Naive thymus-derived CD4-positive, alpha-beta T cell (primary cell): ENCODE measurements at places on chromosomes 6 and 20. TPM values are rescaled to one million over a fixed set of nuclear protein-coding genes. Genes with fewer than 3 reads are reported as not detected.

- no peak for DNase-seq
These were observed 34.3 kb downstream of the RNF24 start for GRCh38 chr20:3981132-3981452.

GRCh38 chr6:82959385-82959941, 106.2 kb downstream of the UBE3D start:
- no peak for DNase-seq

GRCh38 chr20:51029963-51030920, 7.3 kb upstream of the KCNG1 start:
- no peak for DNase-seq

DNA sequence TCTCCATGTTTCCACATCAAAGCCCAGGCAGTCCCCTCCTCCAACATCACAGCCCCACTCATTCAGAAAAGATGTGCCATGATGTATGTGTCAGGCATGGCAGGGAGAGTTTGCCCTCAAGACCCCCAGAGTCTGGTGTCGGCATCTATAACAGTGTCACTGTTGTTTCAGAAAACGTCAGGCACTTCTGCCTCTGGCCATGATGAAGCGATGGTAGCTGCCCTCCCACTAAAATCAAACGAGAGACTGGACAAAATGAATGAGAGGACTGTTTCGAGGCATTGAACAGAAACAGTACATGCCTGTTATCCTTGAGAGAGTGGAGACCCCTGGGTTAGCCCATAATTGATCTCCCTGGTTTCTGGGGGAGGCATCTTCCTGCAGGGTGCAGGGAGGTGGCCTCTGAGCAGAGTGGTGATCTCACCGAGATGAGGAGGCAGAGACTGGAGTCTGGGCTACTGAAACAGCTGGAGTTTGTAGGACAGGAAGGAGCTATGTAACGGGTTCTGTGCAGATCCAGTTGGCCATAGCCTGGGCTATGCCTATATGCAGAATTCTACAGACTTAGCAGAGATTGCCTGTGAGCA, 144.5 kb downstream of the SYCP2 start:
- no peak for DNase-seq

- DNase-seq: no peak
These were observed 158.7 kb upstream of the PRND start for GRCh38 chr20:4563031-4563430.

DNA sequence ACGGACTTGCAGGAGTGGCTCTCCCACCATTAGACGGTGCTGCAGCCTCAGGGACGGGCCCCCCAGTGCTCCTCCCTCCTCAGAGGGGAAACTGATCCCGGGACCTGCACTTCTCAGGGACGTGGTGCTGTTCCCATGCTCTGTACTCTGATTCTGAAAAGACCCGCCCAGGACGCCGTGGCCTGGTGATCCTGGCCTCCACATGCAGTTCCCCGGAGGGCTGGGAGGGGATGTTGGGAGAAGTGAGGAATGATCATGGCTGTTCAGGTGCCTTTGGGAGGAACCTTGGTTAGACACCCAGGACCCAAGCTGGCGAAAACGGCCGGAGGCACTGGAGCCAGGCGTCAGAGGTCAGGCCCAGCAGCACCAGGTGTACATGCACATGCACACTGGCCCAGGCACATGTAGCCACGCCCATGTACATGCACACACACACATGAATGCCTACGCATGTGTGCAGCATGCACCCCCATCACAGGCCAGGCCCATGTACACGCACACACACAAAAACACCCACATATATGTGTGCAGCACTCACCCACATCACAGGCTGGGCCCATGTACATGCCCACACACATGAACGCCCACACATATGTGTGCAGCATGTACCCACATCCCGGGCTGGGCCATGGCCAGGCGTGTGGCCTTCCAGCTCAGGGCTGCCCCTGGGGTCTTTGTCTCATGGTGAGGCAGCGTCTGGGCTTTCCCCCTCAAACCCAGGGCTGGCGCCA, 52.6 kb upstream of the DACT2 start:
- DNase-seq: no peak

DNA sequence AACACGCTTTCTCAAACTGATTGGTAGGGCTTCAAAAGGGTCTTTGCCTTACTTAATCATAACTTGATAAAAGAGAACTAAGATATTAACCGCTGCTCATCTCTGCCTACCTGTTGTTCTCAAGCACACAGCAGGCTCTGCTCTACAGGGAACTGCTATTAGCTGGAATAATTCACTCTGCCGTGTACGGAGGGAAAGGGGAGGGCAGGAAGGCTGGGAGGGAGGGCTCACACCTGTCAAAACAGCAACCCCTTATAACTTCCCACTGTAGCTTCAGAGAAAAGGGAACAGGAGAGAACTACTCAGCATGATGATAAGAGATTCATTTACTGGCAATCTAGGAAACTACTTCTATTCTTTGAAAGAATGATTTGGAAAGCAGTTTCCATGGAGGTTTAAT, 75.1 kb downstream of the ZMYND8 start:
- no peak for DNase-seq

DNA sequence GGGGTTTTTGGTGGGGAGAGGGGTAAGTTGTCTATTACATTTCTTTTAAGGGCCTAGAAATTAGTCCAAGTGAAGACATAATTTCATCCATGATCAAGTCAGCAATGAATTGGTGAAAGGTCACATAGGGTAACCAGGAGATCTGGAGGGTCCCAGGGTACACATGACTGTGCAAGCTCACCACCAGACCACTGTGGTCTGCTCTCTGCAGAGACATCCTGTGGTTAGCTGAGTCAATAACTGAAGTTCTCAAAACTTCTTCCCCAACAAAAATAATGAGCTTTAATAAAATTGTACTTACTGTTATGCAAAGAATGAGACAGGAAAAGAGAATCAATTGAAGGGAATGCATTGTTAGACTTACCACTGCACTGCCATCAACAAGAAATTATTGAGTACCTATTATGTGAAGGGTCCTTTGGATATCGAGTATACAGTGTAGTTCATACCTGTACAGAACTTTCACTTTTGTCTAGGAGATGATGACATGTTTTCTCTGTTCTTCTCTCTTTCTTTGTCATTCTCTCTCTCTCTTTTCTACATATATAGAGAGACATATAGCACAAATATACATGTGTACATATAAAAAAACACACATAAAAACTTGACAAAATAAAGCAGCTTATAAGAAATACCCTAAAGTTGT, 209.8 kb downstream of the GJA1 start:
- no peak for DNase-seq

The SLC32A1 gene
- not detected for polyA plus RNA-seq

- DNase-seq: no peak
These were observed 7.7 kb downstream of the LRP11 start for GRCh38 chr6:149856256-149856994.

The RALGAPA2 gene
- polyA plus RNA-seq: 9.1 TPM

DNA sequence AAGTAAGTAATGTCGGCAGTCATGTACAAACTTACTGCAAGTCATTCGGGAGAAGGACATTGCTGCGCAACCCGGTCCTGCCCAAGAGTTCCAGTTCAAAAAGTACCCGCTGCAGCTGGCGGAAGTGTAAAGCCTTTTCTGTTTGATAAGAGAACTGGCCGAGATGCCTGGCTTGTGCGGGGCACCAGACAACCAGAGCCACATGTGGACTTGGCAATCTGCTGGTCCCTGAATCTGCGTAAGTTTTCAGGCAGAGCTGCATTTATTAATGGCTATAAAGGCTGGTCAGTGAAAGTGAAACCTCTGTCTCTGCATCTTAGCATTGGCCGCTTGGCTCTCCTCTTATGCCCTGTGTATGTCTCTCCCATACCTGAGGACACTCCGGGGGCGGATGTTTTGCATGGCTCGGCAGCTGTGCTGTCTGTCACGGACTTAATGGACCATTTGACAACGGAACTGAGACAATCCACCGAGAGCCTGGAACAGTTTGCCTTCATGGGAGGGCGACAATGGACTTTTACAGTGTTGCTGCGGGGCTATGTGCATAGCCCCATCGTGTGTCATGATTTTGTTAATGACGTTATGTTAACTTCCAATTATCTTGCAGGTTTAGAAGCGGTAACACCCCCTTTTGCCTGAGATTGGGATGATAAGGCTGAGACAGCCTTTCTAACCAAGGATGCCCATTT, 19.8 kb upstream of the RGS17 start:
- no peak for DNase-seq

- no peak for DNase-seq
These were observed 156.5 kb downstream of the ANKRD60 start for GRCh38 chr20:58071991-58072390.

GRCh38 chr6:156912431-156912830, 135.3 kb downstream of the ARID1B start:
- peak; percentile 18 for DNase-seq

The LST1 gene
- 15.3 TPM for polyA plus RNA-seq
